Memory B cell (primary cell): ENCODE measurements at places on chromosomes 11 and 22.

GRCh38 chr11:59777104-59777503 lies 21.9 kb downstream of the STX3 start:
- no peak for DNase-seq

GRCh38 chr22:38415561-38416321 lies 39.3 kb downstream of the KCNJ4 start:
- DNase-seq, result no peak

GRCh38 chr11:70315716-70316115 lies 45.2 kb downstream of the PPFIA1 start:
- DNase-seq, result no peak

- DNase-seq, result no peak
Observed at GRCh38 chr11:3615998-3616397, 25.8 kb downstream of the ART5 start.

DNA sequence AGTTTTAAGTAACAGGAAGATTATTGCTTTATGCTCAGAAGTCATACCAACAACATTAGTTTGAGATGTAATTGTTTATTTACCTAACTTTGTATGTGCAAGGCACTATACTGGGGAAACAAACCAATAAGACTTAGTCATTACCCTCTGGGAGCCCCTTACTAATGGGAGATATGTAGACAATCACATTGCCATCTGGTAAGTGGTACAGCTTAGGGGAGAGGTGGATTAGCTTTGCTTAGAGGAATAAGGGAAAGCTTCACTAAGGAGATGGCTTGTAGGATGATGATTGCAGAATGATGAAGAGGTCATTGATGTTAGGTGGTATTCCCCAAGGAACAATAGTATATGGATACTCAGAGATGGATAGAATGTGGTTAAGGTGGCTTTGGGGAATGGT lies 17.5 kb downstream of the EMSY start:
- no peak for DNase-seq

DNA sequence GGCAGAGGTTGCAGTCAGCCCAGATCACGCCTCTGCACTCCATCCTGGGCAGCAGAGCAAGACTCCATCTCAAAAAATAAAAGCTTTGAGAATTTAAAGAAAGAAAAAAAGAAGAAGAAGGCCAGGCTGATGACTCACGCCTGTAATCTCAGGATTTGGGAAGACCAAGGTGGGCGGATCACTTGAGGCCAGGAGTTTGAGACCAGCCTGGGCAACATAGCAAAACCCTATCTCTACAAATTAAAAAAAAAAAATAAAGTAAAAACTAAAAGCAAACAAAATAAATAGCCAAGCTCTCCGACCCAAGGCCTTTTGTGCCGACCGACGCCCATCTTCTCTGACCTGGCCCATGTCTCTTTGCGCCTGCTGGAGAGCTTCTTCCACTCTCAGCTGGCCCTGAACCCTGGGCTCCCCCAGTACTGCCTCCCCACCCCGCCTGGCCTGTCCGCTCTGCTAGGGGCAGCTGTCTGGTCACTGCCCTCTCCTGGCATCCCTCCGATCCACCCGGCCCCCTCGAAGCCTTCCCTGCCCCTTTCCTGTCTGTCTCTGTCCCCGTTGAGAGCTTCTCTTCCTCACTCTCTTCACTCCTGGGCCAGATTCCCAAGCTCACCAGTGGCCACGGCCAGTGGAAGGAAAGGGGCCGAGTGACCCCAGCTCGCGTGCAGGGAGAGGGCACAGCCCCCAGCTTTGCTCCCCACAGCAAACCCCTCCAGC lies 4.8 kb upstream of the LSP1 start:
- DNase-seq, result no peak

- DNase-seq, result no peak
Observed at GRCh38 chr11:64546600-64546999, 44.4 kb upstream of the SLC22A12 start.

DNA sequence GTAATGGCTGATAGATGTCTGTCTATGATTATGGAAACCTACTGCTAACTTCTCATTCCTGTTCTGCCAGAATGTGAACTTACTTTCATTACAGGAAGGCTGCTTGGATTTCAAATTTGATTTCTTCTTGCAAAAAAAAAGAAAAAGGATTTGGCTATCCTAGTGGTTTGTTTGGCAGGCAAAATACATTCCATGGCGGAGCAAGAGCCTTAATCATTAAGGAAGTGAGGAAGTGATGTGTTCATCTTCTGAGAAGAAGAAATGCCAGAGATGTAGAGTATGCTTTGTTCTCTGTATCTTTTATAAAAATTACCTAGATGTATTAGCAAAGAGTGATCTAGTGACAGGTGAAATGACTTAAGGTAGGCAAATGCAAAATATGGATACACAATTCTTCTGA lies 356.3 kb downstream of the SOX6 start:
- no peak for DNase-seq

DNA sequence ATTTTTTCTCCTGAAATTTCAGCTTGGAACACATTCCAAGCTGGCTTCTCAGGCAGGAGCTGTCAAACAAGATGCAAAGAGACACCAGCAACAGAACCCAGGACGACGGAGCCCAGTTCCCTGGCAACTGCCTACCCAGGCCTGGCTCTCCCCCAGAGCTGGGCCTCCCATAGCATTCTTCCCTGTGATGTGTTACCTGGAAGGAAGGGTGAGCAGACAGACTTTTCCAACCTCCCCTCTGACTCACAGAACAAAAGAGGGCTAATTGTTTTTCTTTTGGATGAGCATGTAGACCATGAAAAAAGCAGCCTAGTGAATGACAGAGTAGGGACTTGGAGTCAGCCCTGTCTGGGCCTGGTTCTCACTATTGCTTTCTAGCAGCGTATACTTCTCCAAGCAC lies 55.3 kb upstream of the BMAL1 start:
- no peak for DNase-seq

GRCh38 chr22:45318558-45319323 lies 9.0 kb downstream of the FAM118A start:
- no peak for DNase-seq

DNA sequence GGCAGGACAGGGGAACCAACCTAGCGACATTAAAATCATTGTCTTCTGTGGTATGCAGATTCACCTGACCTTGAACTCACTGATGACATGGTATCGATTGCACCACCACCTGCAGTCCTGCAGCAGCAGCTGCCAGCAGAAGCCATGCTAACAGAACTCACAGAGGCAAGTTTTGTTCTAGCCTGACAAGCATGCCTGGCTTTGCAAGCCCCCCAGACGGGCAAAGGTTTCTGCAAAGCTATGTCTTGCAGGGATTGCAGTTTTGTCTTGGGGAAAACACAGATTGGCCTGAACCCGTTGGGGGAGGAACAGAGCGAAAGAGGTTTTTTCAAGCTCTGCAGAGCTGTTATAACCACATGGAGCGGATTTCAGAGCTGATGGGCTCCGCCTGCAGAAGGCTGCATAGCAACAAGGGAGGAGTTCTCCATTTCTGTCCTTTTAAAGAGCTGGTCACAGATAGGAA lies 221.0 kb downstream of the HIPK3 start:
- no peak for DNase-seq

DNA sequence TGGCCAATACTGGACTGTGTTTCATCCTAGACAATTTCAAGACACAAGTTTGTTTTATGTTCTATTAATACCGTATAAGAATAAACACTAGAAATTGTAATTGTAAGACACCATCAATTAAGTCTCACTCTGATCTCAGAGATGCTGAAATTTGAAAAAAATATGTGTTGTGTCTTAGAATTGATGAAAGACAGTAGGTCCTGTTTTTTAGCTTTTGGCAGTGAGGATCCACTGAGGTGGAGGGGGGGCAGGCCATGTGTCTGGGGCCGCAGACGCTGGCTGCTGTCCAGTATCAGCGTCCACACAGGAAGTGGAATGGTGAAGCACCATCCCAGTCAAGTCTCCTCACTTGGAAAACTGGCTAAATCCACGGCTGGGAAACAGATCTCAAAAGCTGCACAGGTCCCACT lies 22.5 kb upstream of the ALG8 start:
- no peak for DNase-seq

DNA sequence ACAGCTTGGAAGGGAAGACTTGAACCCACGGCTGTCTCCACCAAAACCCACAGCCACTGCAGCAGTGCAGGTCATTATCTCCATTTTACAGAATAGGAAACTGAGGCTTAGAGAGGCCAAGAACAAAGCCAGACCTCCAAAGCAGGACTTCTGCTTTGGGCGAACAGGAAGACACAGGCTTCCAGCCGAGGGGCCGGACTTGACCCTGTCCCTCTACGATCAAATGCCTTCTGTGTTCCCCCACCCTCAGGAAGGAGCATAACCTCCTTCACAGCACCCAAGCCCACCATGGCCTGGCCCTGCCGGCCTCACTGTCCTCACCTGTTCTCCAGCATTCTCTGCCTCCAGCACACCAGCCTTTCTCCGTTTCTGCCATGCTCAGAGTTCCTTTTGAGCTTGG lies 15.8 kb downstream of the IGLL1 start:
- no peak for DNase-seq

DNA sequence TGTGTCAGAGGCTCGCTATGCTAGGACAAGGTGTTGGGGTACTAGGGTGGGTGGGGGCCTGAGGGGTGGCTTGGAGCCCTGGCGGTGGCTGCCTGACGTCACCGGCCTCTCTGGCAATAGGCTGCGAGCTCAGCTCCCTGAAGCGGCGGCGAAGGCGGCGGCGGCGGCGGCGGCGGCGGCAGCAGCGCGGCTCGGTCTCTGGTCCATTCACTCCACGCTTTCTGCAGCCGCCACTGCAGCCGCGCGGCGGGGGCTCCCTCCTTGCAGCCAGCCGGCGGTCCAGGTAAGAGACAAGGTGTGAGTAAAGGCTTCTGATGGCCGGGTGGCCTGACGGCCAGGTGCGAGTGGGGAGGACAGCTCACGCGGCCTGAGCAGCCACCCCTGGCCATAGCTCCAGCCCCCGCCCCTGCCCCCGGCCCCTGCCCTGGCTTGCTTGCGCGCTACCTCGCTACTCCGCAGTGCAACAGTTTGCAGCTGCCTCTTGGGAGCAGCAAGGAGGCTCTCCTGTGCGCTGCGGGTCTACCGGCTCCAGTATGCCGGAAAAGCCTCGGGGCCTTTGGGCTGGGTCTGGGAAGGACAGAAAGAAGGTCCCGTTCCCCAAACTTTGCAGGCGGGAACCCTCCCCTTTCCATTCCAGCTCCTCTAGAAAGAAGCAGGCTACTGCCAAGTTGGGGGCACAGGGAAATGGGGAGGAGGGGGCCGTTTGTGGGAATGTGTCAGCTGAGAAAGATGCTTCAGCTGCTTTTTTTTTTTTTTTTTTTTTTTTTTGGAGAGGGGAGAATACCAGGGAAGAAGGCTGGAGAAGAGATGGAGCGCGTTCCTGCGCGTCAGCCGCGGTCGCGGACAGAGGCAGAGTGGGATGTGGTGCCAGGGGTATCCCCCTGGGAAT lies at the start of gene C11orf87:
Gene C11orf87, plus strand, starts transcription at position 210 of the 889 bp plus-strand sequence. CDS start 1,444 bp downstream, outside the sequence.
- DNase-seq, result no peak

- no peak for DNase-seq
Observed at GRCh38 chr11:68669301-68670090, 14.8 kb upstream of the GAL start.

DNA sequence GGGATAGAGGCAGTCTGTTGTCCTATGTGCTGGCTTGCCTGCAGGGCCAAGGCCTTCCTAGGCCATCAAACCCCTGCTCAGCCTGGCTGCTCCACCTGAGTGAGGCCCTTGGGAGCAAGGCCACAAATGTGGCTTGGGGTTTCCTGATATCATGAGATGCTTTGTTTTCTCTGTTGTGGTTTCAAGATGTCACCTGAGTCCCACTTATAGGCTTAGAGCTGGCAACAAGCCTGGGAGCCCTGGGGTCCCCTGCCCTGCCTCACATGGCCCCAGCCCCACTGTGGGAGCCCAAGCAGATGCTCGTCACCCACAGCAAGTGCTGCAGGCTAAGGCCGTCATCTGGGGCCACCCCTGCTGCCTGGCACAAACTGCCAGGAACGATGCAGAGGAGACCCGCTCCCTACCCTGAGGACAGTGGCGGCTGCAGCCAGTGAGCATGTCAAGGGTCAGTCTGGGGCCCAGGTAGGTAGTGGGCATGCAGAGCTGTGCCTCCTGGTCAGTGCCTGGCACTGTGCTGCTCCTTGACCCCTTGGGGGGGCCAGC lies 75.4 kb upstream of the KCNQ1OT1 start:
- DNase-seq, result no peak

DNA sequence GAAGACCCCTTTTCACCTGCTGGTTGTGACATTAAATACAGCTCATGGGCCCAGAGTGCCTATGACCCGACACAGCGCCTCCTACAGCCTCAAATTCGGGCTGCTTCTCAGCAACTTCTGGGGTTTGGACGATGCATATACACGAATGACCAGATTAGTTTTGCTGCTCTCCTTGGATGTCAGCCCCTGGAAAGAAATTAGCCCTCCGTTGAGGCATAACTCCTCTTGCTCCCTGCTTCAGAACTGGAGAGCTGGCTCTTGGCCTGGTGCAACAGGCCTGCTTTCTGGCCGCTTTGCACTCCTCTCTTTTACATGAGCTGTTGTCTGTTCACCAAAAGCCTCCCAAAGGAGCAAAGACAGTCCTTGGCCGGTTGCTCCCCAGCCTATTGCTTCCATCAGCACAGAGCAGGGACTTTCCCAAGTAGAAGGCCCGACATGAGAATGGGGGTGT lies 3.3 kb downstream of the TECTA start:
- DNase-seq, result no peak

GRCh38 chr22:44125421-44125820 lies 55.3 kb upstream of the PARVG start:
- no peak for DNase-seq

DNA sequence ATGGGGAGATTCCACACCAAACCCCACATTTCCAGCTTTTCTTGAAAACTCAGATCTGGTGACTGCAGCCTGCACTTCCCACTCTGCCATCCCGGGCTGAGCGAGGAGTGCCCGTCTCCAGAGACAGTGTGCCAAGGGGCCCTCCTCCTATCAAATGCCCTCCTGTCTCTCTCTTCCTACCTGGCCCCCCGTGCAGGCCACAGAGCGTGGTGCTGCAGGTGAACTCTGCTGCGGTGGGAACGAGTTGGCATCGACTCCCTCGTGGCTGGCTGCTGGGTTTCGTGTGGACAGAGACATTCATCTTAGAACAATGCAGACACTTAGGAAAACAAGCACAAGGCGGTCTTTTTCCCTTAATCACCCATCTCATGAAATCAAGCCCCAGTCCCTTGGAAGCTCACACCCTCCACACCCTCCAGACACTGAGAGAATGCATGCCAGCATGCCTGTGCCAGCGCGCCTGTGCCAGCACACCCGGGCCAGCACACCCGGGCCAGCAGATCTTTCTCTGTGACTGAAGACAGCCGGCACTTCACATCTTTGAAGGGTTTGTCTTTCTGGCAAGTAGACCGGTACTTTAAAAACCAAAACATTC lies 65.0 kb downstream of the PARVB start:
- DNase-seq, result no peak
